ENCODE measurements at places on chromosomes 4 and X.

DNA sequence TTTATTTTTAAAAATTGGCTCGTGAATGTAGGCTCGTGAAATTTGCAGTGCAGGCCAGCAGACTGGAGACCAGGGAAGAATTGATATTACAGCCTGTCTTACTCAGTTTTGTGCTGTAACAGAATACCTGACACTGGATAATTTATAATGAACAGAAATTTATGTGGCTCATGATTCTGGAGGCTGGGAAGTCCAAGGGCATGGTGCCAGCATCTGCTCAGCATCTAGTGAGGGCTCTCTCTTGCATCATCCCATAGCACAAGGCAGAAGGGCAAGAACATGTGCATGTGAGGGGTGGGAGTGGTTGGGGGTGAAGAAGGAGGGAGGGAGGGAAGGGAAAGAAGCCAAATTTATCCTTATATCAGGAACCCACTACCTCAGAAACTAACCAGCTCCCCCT, 13.7 kb upstream of the CLTRN start:
- DNase-seq: no peak

- DNase-seq: no peak
These were observed 31.1 kb upstream of the CYLC1 start for GRCh38 chrX:83829874-83830273.

DNA sequence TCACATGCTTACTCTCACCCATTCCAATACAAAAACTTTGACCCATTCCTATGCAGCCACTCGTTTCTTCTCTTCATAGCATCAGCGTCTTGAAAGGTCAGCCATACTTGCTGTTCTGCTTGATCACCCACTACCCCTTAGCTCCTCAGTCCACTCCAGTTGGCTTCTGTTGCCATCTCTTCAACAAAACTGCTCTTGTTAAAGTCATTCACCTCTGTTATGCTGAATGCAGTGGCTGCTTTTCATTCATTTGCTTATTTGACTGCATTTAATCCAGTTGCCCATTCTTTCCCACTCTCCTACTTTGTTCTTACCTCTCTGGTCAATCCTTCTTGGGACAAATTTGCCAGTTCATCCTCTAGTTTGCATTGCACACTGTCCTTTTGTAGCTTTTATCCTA, 24.9 kb downstream of the CEP135 start:
- no peak for DNase-seq

- no peak for DNase-seq
These were observed 67.7 kb upstream of the PGRMC2 start for GRCh38 chr4:128355305-128355704.

GRCh38 chrX:152635941-152636340, 1.8 kb upstream of the GABRQ start:
- DNase-seq: peak; percentile 80

- DNase-seq: no peak
These were observed 28.0 kb downstream of the ZNF185 start for GRCh38 chrX:152925835-152926234.

- no peak for DNase-seq
These were observed 186.4 kb downstream of the AFAP1 start for GRCh38 chr4:7753271-7753670.

- no peak for DNase-seq
These were observed 125.3 kb upstream of the RAI2 start for GRCh38 chrX:17986440-17986839.

DNA sequence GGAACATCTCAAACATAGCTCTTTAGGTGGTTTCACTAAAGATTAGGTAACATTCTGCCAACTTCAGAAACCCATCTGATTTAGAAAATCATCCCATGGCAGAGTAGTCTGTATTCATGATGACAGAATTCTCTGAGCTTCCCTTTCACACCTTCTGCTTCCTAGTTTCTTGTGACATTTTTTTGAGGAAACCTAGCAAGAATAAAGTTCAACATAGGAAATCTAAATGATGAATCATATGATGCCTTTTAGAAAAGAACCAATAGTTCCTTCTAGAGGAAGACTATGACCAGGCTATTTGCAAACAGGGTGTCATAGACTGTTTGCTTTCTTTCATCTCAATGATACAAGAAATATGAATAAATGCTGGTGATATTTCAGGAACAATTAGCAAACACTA, 49.8 kb upstream of the CAMK2D start:
- no peak for DNase-seq

- no peak for DNase-seq
These were observed 92.6 kb downstream of the LNX1 start for GRCh38 chr4:53498706-53499105.

GRCh38 chrX:12700745-12701144, 90.5 kb upstream of the PRPS2 start:
- DNase-seq: no peak

- DNase-seq: no peak
These were observed 18.1 kb upstream of the MMRN1 start for GRCh38 chr4:89876548-89876947.

DNA sequence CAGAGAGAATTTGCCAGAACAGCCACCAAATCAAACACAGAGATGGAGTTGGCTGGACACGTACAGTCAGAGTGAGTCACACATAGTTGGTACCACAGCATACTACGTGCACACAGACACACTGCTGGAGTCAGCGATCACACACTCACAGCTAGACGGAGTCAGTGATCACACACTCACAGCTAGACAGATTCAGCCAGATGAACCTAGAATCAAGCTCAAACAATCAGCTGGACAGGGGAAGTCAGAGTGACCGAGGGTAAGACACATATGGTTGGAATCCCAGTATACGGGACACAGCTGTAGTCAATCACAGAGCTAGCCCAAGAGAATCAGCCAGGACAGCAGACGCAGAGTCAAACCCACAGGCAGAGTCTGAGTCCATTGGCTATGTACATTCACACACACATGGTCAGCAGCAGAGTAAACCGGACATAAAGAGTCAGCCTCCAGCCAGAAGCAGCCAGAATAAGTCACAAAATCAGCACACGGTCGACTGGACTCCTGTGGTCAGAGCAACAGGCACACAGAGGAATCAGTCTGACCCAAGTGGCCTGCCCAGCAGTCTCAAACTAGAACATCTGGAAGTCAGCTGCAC, 4.6 kb downstream of the SLC38A5 start:
- DNase-seq: no peak

- no peak for DNase-seq
These were observed 32.0 kb downstream of the ATXN3L start for GRCh38 chrX:13287816-13288215.

DNA sequence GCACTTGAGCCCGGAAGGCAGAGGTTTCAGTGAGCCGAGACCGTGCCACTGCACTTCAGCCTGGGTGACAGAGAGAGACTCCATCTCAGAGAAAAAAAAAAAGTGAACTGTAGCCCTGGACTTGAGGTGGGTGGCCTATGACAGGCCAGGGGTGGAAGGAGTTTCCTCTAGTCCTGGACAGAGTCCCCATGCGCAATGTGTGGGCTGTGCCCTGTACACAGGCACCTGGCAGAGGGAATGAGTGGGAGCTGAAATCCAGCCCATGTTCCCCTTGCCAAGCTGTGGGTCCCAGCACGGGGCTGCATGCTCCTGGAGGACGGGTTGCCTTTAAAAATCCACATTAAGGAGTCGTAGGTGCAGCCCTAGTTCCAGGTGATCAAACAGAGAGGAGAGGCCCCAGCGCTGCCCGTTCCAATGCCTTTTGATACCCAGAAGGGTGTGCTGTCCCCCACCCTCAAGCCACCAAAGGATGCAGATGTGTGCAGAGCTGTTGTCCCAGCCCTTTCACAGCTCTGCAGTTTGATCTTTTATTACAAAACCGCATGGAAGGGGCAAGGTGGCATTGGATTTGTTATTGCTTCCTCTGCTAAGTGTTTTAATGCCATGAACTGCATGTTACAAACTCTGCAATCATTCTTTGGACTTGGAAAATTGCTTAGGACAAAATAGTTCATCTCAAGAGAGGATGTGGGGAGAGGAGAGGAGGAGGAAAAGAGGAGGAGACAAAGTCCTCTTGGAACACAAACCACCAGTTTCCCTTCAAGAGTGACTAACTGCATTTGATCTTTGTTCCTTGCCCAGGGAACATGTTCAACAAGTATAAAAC, 38.0 kb upstream of the PDK3 start:
- no peak for DNase-seq

GRCh38 chr4:160836431-160836830, 1327.4 kb downstream of the FSTL5 start:
- no peak for DNase-seq

DNA sequence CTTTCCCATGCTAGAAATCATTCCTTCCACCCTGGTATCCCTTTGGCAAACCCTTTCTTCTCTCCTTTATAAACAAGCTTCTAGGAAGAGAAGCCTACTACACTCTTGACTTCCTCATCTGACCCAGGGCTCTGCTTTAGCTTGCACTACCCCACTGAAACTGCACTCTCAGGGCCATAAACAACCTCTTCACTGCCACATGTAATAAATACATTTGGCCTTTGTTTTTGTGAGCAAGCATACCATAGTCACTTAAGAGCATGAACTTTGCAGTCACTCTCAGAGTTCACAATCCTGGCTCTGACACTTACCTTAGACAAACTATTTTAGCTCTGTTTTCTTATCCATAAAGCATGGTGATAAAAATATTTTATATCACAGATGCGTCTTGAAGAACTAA, 50.7 kb upstream of the USP38 start:
- DNase-seq: no peak

- no peak for DNase-seq
These were observed 15.6 kb downstream of the RPGR start for GRCh38 chrX:38311743-38312142.

GRCh38 chr4:48147621-48148020, 13.6 kb upstream of the TXK start:
- no peak for DNase-seq

DNA sequence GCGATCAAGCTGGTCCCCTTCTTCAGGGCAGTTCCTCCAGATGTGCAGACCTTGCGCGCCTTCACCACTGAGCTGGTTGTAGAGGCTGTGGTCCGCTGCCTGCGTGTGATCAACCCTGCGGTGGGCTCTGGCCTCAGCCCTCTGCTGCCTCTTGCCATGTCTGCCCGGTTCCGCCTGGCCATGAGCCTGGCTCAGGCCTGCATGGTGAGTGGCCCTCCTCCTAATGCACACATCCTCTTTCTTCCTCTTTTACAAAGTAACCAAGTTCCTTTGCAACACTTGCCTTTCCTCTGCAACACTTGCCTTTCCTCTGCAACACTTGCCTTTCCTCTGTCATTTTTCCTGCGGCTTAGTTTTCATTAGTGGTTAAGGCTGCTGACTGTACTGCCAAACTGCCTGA, 1.8 kb downstream of the CCDC22 start:
- DNase-seq: no peak

- peak; percentile 20 for DNase-seq
These were observed 686 bp downstream of the MTHFD2L start for GRCh38 chr4:74158466-74159142.

GRCh38 chr4:83208371-83209365, 75.9 kb downstream of the COQ2 start:
- no peak for DNase-seq

DNA sequence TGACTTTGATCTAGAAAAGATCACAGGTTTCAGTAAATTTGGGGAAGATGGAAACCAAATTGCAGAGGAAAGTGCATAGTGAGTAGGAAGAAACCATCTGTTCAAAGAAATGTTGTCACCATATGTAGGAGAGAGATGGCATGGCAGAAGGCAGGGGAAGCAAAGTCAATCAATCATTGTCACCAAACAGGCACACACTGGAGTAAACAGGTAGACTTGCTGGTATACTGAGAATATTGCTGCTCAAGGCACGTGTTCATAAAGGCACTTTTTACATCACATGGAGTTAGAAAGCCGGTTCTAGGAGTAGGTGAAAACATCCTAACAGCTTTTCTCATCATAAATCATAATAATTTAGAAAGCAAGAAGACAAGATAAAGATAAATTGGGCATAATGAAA, 550.5 kb upstream of the FAT1 start:
- peak; percentile 52 for DNase-seq
